ENCODE measurements at places on chromosomes 3 and 15.

GRCh38 chr3:110070161-110070916 lies 733.0 kb upstream of the DPPA4 start:
- no peak for DNase-seq

- DNase-seq, result no peak
Observed at GRCh38 chr15:72220687-72221086, 10.3 kb downstream of the PKM start.

DNA sequence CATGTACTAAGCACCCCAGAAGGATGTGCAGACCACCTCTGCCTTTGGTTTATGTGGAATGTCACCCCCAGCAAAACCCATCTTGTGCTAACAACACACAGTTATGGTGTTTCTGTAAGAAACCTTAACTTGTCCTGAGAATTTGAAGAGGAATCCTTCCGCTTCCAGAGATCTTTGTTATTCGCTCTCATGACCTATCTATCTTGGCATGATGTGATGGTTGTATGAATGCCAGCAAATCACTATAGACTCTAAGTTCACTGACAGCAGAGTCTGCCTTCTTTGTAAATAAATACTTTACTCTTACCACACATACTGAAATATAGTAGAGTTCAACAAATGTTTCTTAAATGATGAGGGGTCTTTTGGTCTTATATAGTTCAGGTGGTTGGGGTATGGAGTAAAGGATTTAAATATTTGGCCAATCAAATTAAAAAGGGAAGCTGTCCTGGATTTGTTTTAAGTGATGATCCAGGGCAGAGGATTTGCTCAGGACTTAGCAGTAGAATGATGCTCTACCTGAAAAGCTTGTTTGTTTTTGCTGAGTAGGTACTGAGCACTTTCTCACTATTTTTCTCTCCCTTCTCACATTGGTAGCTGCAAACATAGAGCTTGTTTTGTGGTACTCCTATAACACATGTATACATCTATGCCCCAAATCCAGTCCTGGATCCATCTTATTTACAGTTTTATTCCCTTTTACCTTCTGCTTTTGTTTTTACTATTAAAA lies 27.9 kb upstream of the RTP1 start:
- DNase-seq, result no peak

GRCh38 chr3:65706301-65706700 lies 332.4 kb downstream of the MAGI1 start:
- DNase-seq, result no peak
